Stomach (tissue), 19 donors: ENCODE measurements at places on chromosomes 12 and 14.
A peak's percentile ranks its signal among the peaks of the same experiment; 100 is the strongest.

DNA sequence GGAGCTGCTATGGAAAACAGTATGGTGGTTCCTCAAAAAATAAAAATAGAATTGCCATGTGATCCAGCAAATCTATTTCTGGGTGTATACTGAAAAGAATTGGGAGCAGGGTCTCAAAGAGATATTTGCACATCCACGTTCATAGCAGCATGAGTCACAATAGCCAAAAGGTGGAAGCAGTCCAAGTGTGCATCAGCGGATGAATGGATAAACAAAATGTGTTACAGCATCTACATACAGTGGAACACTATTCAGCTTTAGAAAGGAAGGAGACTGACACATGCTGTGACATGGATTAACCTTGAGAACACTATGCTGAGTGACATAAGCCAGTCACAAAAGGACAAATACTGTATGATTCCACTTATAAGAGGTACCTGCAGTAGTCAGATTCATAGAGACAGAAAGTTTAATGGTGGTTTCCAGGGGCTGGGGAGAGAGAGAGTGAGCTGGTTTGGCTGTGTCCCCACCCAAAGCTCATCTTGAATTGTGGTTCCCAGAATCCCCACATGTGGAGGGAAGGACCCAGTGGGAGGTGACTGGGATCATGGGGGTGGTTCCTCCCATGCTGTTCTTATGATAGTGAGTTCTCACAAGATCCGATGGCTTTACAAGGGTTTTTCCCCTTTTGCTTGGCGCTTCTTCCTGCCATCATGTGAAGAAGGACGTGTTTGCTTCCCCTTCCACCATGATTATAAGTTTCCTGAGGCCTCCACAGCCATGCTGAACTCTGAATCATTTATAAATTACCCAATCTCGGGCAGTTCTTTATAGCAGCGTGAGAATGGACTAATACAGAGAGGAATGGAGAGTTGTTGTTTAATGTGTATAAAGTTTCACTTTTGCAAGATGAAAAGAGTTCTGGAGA lies 17.6 kb upstream of the TBC1D30 start:
- no peak for DNase-seq

- no peak for DNase-seq
These were observed 3.1 kb upstream of the CCDC88C start for GRCh38 chr14:91420686-91421085.

DNA sequence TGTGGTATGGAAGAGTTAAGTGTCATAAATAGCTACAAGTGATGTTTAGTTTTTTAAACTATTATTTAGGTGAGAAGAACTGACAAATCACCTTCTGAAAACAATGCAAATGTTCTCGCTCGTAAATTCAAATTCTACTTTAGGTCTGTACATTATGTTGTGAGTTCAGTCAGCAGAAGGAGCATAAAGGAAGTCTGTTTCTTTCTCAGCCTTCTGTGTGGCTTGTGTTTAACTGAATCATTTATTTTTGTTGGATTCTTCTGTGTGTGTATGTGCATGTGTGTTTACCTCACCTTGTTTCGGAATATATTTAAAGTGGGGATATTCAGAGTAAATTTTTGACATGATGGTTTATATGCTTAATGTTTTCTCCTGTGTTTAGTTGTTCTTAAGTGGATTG lies 285.9 kb downstream of the TMTC2 start:
- no peak for DNase-seq

DNA sequence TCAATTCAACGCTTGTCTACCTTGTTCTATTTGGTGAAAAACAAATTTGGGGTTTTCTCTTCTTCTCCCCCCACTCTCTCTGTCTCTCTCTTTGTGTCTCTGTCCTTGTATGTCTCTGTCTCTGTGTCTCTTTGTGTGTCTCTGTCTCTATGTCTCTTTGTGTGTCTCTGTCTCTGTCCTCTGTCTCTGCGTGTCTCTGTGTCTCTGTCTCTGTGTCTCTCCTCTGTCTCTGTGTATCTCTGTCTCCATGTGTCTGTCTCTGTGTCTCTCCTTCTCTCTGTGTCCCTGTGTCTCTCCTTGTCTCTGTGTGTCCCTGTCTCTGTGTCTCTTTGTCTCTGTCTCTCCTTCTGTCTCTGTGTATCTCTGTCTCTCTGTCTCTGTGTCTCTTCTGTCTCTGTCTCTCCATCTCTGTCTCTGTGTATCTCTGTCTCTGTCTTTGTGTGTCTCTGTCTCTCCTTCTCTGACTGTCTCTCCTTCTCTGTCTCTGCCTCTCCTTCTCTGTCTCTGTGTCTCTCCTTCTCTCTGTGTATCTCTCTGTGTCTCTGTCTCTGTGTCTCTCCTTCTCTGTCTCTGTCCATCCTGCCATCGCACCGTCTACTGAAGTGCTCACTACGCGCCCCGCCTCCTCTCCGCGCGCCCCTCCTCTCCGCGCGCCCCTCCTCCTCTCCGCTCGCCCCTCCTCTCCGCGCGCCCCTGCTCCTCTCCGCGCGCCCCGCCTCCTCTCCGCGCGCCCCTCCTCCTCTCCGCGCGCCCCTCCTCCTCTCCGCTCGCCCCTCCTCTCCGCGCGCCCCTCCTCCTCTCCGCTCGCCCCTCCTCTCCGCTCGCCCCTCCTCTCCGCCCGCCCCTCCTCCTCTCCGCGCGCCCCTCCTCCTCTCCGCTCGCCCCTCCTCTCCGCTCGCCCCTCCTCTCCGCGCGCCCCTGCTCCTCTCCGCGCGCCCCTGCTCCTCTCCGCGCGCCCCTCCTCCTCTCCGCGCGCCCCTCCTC lies 12.8 kb downstream of the LRCOL1 start:
- DNase-seq = peak; percentile 76

DNA sequence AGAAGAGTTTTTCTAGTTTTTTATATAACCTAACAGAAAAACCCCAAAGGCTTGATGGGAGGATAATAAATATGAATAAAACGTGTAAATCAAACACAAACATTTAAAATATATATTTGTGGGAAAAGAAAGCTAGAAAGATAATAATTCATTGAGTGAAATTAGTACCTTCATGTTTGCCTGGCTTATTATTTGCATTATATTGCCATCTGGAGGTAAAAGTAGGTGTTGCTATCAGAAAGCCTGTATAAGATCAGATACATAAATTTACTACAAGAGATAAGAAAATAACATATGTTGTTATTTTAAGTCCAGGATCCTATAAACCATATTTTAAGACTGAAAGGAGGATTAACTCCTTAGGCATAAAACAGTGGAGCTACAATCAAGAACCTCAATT lies 77.7 kb downstream of the NTS start:
- DNase-seq = peak; percentile 21

GRCh38 chr14:104306450-104307040 lies 168.2 kb downstream of the KIF26A start:
- DNase-seq = no peak

DNA sequence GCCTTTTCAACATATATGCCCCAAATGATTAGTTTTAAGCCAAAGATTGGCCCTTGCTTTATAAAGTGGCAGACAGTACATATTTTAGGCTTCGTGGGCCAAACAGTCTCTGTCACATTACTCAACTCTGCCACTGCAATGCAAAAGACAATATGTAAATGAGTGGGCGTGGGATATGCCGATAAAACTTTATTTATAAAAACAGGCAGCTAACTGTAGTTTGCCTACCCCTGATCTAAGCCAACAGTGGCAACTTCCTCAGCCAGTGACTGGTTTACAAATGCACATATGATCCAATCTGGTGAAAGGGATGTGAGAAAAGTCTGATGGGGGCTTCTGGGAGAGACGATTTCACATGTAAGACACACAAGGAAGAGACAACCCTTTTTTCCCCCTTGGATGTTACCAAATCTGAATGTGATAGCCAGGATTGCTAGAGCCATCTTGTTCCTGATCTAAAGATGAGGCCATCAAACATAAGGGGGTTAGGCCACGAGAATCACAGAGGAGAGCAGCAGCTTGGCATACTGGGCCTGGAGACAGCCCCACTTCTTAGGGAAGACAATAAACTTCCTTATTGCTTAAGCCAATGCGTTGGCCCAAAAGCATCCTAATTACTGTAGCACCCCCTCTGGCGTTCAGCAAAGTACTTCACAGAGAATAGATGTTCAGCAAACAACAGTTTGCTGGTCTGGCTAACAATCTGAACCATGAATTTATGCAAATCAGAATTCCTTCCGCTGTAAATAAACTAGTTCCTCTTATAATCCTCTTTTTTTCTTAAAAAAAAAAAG lies 75.2 kb upstream of the TMCC3 start:
- peak; percentile 61 for DNase-seq

- no peak for DNase-seq
These were observed 168.6 kb upstream of the PDE3A start for GRCh38 chr12:20199780-20200179.
